Activated T-helper 1 cell treated with anti-CD3 and anti-CD28 coated beads, Interleukin-12 subunit alpha, Interleukin-12 subunit beta, Interleukin-2, Interleukin-4 antibody, amounts not matched to agents 30 ng/mL and 10 ng/mL and 1 ng/mL, durations not matched to agents 14 hours and 24 hours and 36 hours (primary cell): ENCODE measurements at places on chromosomes 1 and 21. TPM values are rescaled to one million over a fixed set of nuclear protein-coding genes. Genes with fewer than 3 reads are reported as not detected.

SPRR4 gene
- total RNA-seq: not detected in 2 replicates

- H3K27me3 ChIP-seq: no peaks in the 10 kb centered on the region
- no peaks in the 10 kb centered on the region for H3K4me1 ChIP-seq
- no peak overlapping the region for H3K27ac ChIP-seq
These were observed 122.3 kb upstream of the GRIK3 start for GRCh38 chr1:37156646-37157045.

CELA3A gene
- total RNA-seq: not detected in 2 replicates

GRCh38 chr1:44228218-44228617 is 14.9 kb downstream of the DMAP1 start:
- no peaks in the 10 kb centered on the region for H3K4me1 ChIP-seq
- H3K36me3 ChIP-seq: no peaks in the 10 kb centered on the region
- H3K27ac ChIP-seq: no peak overlapping the region
- DNase-seq: no peak
- no peak overlapping the region for H3K4me3 ChIP-seq

- H3K4me3 ChIP-seq: no peak overlapping the region
- H3K27me3 ChIP-seq: no peaks in the 10 kb centered on the region
- peaks cover 27% of the 10 kb centered on the region for H3K4me1 ChIP-seq
- H3K27ac ChIP-seq: no peak overlapping the region
- peaks cover 15% of the 10 kb centered on the region for H3K36me3 ChIP-seq
These were observed 1.9 kb downstream of the FGGY start for GRCh38 chr1:59298710-59299346.

MAP3K21 gene
- total RNA-seq: 1.8 and 2.1 TPM in 2 replicates

DNA sequence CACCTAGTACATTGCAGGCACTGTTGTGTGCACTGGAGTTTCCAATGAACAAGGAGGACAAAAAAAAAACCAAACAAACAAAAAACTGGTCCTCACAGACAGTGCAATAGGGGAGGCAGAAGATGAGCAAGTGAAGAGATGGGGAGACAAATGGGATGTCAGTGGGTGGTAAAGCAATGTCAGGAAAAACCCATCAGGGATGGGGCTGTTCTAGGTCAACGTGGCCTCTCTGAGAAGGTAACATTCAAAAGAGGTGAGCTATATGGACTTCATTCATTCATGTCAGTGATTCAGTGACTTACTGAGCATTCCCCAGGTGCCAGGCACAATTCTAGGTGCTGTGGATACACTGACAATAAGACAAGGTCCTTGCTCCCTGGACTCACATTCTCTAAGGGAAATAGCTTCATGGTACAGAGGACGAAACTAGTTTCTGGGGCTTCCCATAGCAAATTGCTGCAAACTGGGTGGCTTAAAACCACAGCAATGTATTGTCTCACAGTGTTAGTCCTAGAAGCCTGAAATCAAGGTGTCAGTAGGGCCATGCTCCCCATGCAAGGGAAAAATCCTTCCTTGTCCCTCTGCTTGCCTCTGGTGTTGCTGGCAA is 140.5 kb upstream of the KLHDC7A start:
- no peaks in the 10 kb centered on the region for H3K4me1 ChIP-seq
- no peak for DNase-seq

CELA2A gene
- total RNA-seq: not detected in 2 replicates

ADORA3 gene
- 0.10 and 0.20 TPM in 2 replicates for total RNA-seq

GRCh38 chr1:31627930-31628559 is 10.6 kb downstream of the HCRTR1 start:
- H3K36me3 ChIP-seq: peaks cover 29% of the 10 kb centered on the region
- H3K4me3 ChIP-seq: no peak overlapping the region

DNA sequence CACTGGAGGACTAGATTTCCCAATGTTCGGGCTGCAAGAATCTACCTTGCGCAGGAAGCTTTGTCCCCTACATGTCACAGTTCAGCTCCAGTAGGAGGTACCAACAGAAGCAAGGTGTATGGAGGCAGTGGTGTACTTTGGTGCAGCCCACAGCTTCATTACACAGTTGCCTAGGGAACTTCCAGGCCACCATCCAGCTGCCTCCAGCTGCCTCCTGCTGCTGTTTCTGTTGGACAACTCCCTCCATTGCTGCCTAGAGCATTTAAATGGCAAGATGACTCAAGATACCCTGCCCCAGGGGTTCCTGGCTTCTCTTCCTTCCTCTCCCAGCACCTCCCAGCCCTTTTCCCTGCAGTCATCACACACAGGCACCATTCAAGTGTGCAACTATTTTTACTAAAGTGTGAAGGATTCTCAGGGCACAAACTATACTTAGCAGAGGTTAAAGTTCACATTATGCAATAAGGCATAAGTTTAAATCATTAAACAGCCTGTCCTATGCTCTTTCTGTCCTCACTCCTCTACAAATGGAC is 39.0 kb upstream of the ATP1A1 start:
- H3K36me3 ChIP-seq: no peaks in the 10 kb centered on the region
- H3K27ac ChIP-seq: no peak overlapping the region
- H3K4me3 ChIP-seq: no peak overlapping the region
- peaks cover 4% of the 10 kb centered on the region for H3K4me1 ChIP-seq
- DNase-seq: no peak

- H3K4me1 ChIP-seq: peaks cover 7% of the 10 kb centered on the region
- no peaks in the 10 kb centered on the region for H3K36me3 ChIP-seq
- DNase-seq: no peak
- H3K27ac ChIP-seq: no peak overlapping the region
- H3K27me3 ChIP-seq: peaks cover 16% of the 10 kb centered on the region
- no peak overlapping the region for H3K4me3 ChIP-seq
These were observed 44.6 kb upstream of the BCL9 start for GRCh38 chr1:147496571-147497210.

- no peak for DNase-seq
- no peaks in the 10 kb centered on the region for H3K4me1 ChIP-seq
- H3K4me3 ChIP-seq: no peak overlapping the region
- peaks cover 6% of the 10 kb centered on the region for H3K27me3 ChIP-seq
- H3K27ac ChIP-seq: no peak overlapping the region
- H3K36me3 ChIP-seq: no peaks in the 10 kb centered on the region
These were observed 64.3 kb upstream of the RAB3GAP2 start for GRCh38 chr1:220336391-220337031.

- H3K4me1 ChIP-seq: peaks cover 18% of the 10 kb centered on the region
- no peak for DNase-seq
- H3K27ac ChIP-seq: no peak overlapping the region
- peaks cover 43% of the 10 kb centered on the region for H3K27me3 ChIP-seq
These were observed 3.5 kb downstream of the KISS1 start for GRCh38 chr1:204192589-204193352.
